NCI-H524 treated with DMSO at 0.1 percent for 48 hours (cell line): ENCODE measurements at places on chromosomes 3 and 15.

GRCh38 chr15:41775651-41776050 is 1.4 kb downstream of the MAPKBP1 start:
- no peak for DNase-seq

DNA sequence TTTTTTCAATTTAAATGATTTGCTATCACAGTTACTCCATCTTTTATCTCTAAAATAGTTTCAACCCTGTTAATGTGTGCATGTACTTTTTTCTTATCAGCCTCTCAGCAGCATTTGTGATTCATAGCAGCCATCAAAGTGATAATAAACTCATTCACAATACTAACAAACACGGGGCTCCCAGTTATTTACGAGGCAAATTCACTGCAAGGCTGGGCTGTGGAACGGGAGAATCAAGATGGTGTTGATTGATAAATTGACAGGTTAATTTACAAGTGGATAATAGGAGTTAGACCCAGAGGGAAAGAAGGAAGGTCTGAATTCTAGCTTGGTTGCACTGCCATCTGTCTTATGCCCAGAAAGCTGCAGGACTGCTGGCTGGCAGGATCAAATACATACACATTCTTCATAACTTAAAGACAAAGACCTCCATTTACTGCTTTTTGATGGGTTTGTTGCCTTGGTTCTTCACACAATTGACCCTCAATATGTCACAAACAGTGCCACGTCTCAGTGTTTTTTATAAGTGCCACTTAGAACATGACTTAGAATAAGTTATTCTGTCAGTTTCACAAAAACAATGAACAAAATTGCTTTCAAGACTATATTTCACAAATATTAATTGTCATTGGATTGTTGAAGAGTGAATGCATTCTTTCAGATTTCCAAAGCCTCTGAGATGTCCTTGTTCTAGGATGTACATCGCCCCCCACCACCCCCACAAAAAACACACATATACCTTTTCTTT is 562.8 kb downstream of the NR2F2 start:
- peak; percentile 37 for DNase-seq

GRCh38 chr3:8732413-8732812 is 1.2 kb upstream of the CAV3 start:
- no peak for DNase-seq

GRCh38 chr3:50205413-50206276 is 574 bp downstream of the SLC38A3 start:
- DNase-seq: no peak

DNA sequence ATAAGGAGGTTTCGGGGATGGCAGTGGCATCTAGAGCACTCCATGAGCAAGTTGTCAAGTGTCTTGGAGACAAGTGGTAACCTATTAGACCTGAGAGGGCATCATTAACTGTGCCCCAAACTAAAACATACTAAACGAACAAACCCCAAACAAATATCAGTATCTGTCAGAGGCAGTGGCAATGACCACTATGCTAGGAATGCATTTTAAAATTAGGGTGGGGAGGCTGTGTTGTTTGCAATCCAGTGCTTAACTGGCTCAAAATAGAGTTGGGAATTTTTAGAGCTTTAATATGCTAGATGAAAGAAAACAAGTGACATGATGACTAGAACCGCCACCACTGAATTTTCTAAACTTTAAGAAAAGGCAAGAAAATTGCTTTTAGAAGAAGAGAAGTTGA is 51.8 kb upstream of the TPRG1 start:
- DNase-seq: no peak

DNA sequence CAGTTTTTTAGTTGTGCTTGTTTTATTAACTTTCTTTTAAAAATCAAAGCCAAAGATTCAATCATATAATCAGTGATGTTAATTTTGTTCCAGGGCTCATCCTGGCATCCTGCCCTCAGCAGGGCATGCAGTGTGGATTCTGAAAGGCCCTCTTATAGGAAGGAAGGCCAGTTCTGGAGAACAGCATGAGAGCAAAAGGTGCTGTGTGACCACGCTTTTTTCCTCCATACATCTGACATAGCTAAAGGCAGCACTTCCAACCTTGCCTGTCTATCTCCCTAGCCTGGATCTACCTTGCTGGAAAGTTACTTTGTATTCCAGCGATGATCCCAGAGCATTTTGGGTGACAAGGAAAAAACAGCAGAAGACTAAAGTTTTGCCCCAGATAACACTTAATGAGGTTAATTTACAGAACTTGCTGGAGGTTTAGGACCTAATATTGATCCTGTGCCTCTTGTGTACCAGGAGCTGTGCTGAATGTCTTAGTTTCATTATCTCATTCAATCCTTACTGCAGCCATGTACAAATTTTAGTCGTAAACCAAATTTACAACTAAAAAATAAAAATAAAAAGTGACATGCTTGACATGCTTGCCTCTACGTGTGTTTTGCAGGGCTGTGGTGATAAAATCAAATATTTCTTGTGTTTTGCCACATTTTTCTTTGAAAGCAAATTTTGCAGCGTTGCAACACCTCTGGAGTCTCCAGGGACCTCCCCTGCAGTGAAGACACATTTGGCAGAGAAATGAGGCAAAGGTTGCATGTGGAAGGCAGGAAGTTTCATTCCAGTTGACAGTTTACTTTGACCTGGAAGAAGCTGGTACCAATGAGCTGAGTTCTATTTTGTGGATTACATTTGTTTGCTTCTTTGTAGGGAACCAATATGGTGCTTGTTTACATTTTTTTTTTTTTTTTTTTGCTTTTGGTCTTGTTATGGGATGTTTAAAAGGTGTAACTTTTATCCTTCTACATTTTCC is 13.2 kb downstream of the IL1RAP start:
- DNase-seq: no peak

DNA sequence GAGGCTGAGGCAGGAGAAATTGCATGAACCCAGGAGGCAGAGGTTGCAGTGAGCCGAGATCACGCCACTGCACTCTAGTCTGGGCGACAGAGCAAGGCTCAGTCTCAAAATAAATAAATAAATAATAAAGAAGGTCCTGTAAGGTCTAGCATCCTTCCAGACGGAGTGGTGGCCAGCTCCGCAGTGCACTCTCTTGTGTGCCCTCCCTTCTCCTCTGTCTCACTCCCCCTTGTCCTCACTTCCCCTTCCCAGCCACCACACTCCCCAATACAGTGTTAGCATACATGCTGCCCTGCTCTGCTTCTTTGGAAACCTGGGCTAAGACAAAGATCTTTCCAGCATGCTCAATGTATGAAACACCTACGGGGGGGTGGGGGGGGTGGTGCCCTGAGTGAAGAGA is 3.4 kb upstream of the CLN6 start:
- no peak for DNase-seq

DNA sequence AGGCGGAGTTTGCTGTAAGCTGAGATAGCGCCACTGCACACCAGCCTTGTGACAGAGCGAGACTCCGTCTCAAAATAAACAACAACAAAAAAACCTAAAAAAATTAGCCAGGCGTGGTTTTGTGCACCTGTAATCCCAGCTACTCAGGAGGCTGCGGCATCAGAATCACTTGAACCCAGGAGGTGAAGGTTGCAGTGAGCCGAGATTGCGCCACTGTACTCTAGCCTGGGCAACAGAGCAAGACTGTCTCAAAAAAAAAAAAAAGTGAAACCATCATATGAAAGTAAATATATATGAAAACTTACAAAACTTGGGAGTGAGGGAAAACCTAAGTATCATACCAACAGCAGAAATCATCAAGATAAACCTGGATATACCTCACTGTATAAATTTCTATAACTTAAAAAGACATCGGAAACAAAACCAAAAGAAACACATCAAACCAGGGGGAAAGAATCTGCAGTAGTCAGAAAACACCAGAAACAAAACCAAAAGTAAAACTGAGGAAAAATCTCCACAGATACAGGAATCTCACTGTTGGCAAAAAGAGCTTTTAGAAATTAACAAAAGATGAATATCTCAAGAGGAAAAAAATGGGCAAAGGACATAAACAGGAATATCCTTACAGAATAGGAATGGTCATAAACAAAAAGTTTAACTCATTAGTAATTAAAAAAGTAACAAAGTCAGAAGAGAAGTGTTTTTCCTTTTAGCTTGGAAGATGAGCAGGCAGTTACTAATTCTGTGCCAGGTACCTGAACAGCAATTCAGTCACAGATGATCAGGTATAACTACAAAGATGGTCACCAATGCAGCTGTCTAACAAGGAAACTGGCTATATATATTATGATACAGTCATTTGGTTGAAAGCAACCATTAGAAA is 41.3 kb downstream of the ETV5 start:
- DNase-seq: no peak

- no peak for DNase-seq
Observed at GRCh38 chr3:177461765-177462164, 264.5 kb upstream of the TBL1XR1 start.

- DNase-seq: no peak
Observed at GRCh38 chr3:127746400-127747057, 73.8 kb downstream of the ABTB1 start.
